Activated naive CD8-positive, alpha-beta T cell treated with anti-CD3 and anti-CD28 coated beads, Interleukin-2, amount 50 U/mL, for 16 hours (primary cell): ENCODE measurements at places on chromosomes 16 and 17.

GRCh38 chr17:76152591-76152990 is 11.5 kb upstream of the FOXJ1 start:
- DNase-seq: no peak

- DNase-seq: no peak
Observed at GRCh38 chr16:65500919-65501318, 379.1 kb upstream of the CDH11 start.

GRCh38 chr16:70796301-70796700 is 4.7 kb downstream of the VAC14 start:
- DNase-seq: no peak

- DNase-seq: no peak
Observed at GRCh38 chr17:72125742-72126141, 4.9 kb downstream of the SOX9 start.

GRCh38 chr16:15950161-15950854 is 892 bp downstream of the ABCC1 start:
- peak; percentile 12 for DNase-seq

- no peak for DNase-seq
Observed at GRCh38 chr16:29154088-29154487, 169.2 kb downstream of the LAT start.
